Left lung (tissue), 14 donors: ENCODE measurements at places on chromosomes 7 and 10. TPM values are rescaled to one million over a fixed set of nuclear protein-coding genes. Genes with fewer than 3 reads are reported as not detected.

GRCh38 chr7:113936535-113936934 lies 17.7 kb upstream of the PPP1R3A start:
- no peak for DNase-seq

DNA sequence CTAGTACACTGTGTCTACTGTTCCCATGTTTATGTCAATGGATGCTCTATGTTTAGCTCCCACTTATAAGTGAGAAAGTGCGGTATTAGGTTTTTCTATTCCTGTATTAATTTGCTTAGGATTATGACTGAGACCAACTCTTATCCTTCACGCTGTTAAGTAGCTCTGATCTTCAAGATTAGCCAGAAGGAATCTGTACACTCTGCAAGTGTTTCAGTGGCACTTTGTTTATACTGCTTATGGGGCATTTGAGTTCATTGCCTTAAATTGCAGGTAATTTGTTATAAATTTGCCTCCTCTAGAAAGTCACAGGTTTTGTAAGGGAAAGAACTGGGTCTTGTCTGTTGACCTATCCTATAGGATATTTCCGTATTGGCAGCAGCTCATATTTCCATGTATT lies 6.4 kb upstream of the ACSM6 start:
- no peak for DNase-seq

- DNase-seq = no peak
Observed at GRCh38 chr7:4726566-4726965, 44.5 kb downstream of the FOXK1 start.

- no peak for DNase-seq
Observed at GRCh38 chr10:7003831-7004395, 406.9 kb downstream of the SFMBT2 start.

Gene TMEM236
- 0.49 TPM for polyA plus RNA-seq

Gene TRIM73
- polyA plus RNA-seq = 8.9 TPM

GRCh38 chr10:67211680-67212079 lies 285.8 kb downstream of the LRRTM3 start:
- DNase-seq = no peak

DNA sequence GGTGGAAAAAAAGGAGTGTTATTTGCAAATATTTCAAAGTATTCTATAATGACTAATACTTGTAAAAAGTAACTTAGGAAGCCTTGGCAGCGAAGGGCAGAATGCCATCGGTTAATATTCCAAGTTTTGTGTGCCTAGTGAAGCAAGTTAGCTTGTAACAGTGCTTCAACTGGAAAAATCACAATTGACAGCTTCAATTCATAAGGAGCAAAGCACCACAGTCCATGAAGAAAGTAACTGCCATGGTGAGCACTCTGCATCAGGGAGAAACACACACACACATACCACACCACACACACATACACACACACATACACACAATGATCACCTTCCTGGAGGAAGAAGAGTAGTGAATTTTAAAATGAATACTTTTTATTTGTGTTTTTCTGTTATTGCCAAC lies 298.3 kb downstream of the CNTNAP2 start:
- DNase-seq = no peak

GRCh38 chr7:50678586-50678985 lies 104.1 kb downstream of the GRB10 start:
- DNase-seq = no peak
